Left cardiac atrium (tissue), 4 donors: ENCODE measurements at places on chromosomes 2 and 18. TPM values are rescaled to one million over a fixed set of nuclear protein-coding genes. Genes with fewer than 3 reads are reported as not detected.

FOXI3 gene
- total RNA-seq, result not detected

CFC1 gene
- total RNA-seq, result 0.76 TPM

RIT2 gene
- not detected for total RNA-seq

TNFAIP6 gene
- 7.6 TPM for total RNA-seq

SPC25 gene
- total RNA-seq, result 0.37 TPM

C2orf15 gene
- total RNA-seq, result not detected

PIKFYVE gene
- total RNA-seq, result 17.2 TPM

PDE11A gene
- total RNA-seq, result 0.24 TPM

ICA1L gene
- 6.3 TPM for total RNA-seq

NT5C1B gene
- total RNA-seq, result not detected

MRPS5 gene
- total RNA-seq, result 56.5 TPM

UGT1A5 gene
- not detected for total RNA-seq

LRRC30 gene
- not detected for total RNA-seq

RFTN2 gene
- 3.9 TPM for total RNA-seq

NAT8 gene
- not detected for total RNA-seq

CD8B gene
- total RNA-seq, result 1.8 TPM

ALPG gene
- not detected for total RNA-seq

MRO gene
- total RNA-seq, result 3.4 TPM

UPP2 gene
- not detected for total RNA-seq

AGAP1 gene
- total RNA-seq, result 22.5 TPM

DPP4 gene
- total RNA-seq, result 2.0 TPM

SERPINB10 gene
- not detected for total RNA-seq

PLCD4 gene
- total RNA-seq, result 0.73 TPM
